ENCODE measurements at places on chromosomes 11 and 22. TPM values are rescaled to one million over a fixed set of nuclear protein-coding genes. Genes with fewer than 3 reads are reported as not detected.

GRCh38 chr22:17035246-17035645 lies 27.2 kb upstream of the GAB4 start:
- DNase-seq: peak; percentile 86

DNA sequence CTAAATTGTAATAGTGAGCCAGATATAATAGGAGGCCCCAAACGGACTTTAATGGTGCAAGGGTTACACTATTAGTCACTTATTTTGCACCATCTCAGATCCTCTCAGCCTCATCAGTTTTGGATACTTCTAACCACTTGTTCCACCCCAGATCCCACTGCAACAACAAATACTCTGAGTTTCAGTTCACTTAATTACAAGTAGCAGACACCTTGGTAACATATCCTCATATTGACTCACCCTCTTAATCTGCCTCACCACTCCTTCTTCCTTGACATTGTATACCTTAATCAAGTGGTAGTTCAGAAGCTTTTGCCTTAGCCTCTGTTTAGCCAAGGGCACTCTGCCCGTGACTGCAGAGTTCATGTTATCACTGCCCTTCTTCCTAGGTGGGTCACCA lies 256.1 kb upstream of the UBASH3B start:
- DNase-seq: peak; percentile 27

- DNase-seq: no peak
Observed at GRCh38 chr11:20672575-20672974, 3.2 kb downstream of the NELL1 start.

GRCh38 chr11:12569499-12570425 lies 104.5 kb upstream of the TEAD1 start:
- DNase-seq: no peak

DNA sequence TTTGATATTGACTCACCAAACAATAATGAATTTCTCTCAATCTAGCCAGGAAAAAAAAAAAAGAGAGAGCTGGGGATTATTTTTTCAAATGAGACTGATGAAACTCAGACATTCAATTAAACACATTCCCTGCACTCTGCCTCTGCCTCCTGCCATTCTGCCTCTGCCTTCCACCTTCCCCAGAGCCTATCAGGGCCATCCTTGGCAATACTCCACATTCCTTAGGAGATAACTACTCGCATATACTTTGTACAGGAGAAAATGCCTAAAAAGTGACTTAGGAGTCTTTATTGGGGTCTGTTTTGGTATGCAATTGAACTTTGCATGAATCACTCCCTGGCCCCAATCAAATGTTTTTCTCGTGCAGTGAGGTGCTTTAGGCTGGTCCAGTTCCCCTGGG lies 246.6 kb upstream of the PLET1 start:
- no peak for DNase-seq

DNA sequence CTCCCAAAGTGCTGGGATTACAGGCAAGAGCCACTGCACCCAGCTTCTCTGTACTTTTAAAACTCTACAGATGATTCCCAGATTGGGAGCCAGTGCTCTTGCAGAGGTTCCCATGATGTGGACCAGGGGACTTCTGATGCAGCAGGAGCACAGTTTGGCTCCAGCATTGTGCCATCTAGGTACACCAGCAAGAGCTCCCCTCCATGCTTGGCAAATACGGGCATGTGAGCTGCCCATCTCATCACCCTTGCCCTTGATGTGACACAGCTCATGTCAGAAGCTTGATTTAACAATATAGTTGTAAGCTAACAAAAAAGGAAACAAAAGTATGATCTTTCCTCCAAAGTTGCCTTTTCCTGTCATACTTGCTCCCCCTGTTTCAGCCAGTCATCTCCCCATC lies 28.7 kb downstream of the SNU13 start:
- no peak for DNase-seq

DNA sequence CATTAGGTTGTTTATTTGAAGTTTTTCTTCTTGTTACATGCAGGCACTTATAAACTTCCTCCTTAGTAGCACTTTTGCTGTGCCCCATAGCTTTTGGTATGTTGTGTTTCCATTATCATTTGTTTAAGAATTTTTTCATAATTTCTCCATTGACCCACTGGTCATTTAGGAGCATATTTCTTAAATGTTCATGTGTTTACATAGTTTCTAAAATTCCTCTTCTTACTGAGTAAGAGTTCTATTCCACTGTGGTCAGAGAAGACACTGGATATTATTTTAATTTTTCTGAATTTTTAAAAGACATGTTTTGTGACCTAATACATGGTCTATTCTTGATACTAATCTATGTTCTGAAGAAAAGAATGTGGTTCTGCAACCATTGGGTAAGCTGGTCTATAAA lies 333.0 kb downstream of the DDX10 start:
- no peak for DNase-seq

DNA sequence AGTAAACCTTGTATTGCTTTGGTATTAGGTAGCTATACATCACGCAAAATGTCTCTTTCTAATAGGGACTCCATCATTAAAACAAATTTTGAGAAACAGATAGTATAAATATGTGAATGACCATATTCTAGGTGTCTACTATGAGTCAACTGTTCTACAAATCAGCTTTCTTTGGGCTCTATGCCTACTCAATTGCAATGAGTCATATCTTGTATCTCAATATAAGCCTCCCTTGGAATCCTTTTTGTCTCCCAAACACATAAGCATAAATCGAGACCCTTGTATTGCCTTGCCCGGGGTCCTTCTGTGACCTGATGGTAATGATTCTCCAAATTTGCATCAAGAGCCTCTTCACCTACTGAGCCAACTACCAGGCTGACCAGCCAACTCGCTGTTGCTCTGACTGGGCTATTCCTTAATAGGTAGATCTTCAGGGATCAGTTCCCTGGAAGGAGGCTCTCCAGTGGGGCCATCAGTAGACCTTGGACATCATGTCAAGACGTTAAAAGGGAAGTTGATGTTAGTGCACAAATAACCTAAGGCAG lies 22.2 kb downstream of the BLID start:
- no peak for DNase-seq

The SNX32 gene
- total RNA-seq: not detected

DNA sequence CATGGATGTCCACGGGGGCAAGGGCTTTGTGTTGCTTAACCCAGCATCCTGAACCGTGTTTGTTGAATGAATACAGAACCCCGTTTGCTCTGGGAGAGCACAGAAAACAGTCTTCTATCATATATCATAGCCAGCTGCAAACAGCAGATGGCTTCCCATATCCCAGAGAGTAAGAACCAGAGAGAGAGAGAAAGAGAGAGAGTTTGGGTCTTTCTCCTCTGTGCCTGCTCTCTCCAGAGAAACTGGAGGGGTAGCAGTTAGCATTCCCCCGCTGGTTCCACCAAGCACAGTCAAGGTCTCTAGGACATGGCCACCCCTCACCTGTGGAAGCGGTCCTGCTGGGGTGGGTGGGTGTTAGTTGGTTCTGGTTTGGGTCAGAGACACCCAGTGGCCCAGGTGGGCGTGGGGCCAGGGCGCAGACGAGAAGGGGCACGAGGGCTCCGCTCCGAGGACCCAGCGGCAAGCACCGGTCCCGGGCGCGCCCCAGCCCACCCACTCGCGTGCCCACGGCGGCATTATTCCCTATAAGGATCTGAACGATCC lies 440 bp upstream of the TIMP3 start:
- no peak for DNase-seq

GRCh38 chr11:71298016-71298550 lies 45.7 kb upstream of the SHANK2 start:
- no peak for DNase-seq

DNA sequence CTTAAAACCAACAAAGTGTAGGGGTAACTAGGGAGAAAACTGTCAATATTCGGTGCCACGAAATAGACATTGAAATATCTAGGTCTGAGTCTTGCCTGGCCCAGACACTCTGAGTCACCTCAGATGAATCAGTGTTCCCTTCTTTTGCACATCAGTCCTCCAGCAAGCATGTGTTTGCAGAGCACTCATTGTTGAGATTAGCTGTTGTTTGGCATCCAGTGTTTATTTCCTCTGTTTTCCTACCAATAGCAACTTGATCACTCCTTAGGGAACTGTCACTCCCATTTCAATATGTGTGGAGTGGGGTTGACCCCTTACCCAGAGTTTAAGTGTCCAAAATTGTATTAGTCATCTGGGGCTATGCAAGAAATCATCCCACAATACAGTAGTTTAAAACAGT lies 4.7 kb upstream of the ASCC2 start:
- no peak for DNase-seq

The PHF21B gene
- total RNA-seq: 1.5 TPM

DNA sequence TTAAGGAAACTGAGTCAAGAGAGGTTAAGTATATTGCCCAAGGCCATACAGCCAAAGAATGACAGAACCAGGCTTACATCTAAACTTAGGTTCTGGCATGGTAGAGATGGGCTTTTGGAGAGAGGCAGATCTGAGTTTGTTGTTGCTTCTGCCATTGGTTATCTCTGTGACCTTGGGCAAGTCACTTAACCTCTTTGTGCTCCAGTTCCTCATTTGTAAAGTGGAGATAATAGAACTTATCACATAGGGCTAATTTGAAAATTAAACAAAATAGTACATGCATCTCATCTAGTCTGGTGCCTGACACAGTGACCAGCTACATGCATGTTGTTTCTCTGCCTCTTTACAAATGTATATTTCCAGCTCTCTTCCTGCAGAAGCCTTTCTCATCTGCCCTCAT lies 47.0 kb upstream of the PLET1 start:
- no peak for DNase-seq

DNA sequence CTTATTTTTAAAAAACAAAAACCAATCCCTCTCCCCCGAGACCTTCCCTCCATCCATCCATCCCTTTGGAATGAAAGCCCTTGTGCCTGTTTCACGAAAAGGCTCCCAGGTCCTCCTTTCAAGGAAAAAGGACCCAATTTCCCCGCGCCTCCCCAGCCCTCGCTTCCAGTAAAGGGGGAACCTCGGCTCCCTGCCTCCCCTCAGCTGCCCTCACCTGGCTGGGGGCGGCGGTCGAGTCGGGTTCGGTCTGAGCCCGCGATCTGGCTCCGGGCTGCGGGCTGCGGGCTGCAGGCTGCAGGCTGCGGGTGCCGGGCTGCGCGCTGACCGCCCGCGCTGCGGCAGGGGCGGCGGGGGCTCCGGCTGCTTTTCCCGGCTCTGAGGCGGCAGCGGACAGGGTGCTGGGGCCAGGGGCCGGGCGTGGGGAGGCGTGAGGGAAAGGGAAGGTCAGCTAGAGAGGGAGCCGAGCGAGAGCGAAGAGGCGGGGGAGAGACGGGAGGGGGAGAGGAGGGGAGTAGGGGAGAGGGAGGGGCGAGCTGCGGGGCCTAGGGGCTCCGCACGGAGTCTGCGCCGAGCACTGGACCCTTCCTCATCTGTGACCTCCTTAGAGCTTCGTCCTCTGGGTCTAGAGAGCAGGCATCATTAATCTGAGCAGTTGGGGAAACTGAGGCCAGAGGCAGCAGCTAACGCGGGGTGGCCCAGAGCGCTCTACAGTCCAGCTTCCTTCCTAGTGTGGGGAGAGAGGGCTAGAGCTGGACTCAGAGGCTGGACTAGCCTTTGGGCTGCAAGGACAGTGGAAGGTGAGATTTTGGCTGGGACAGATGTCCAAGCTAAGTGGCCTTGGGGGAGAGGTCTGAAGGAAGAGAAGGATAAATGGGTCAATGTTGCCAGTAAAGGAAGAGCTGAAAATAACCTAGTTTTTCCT lies at the start of gene C1QTNF4:
Gene C1QTNF4, minus strand, starts transcription at position 478 of the 922 bp plus-strand sequence. CDS start 3,601 bp downstream, outside the sequence.
- no peak for DNase-seq

GRCh38 chr22:36940676-36941075 lies 27.2 kb downstream of the CSF2RB start:
- no peak for DNase-seq

DNA sequence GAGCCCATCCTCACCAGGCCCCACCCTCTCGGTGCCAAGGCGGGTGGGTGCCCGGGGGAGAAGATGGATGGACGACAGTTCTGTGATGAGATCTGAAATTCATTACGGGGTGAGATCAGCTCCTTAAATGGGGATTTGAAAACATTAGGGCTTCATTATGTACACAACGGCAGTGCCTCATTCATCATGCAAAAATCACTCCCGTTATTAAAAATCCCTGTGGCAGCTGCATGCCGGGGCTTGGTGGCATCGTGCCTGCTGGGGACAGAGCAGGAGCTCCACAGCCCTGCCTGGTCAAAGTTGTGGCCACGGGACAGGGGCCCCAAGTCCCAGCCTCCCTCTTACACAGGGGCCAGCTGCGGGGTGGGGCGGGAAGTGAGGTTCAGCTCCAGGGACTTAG lies 20.2 kb downstream of the OTUB1 start:
- no peak for DNase-seq

DNA sequence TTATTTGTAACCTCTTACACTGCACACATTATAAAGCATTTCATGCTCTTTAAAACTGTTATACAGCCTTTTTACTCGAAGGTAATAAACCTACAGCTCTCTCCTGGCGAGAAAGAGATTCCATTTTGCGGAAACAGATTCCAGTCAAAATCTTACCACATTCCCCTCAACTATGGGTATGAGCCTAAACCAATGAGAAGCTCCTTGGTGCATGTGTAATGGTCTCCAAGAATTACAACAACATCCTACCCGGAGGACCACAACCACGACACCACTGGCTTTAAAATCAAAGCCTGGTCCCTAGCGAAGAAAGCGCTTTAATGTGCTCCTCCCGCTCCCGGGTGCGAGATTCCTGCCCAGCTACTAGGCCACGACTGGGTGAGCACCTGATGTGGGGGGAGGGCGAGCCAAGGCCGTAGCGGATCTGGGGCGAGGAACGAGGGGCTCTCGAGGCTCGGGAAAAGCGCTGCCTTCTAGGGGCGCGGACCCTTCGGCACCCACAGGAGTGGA lies 821 bp downstream of the CELF1 start:
- peak; percentile 55 for DNase-seq

DNA sequence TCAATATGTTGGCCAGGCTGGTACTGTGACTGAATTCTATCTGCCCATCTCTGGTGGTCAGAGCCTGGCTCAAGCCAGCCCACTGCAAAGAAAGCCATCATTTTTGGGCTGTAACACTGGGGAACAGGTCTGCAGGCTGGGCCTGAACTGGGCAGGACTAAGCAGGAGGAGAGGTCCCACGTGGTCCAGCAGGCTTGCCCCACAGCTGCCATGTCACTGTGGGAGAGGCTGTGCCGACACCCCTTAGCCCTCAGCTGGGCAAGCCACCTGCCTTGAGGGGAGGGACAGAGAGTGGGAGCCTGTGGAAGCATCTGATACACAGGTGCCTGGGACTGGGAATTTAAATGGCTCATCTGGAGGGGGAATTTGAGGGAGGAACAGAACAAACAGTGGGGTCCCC lies 66.7 kb upstream of the CLTCL1 start:
- DNase-seq: no peak

GRCh38 chr11:124880958-124881357 lies 15.7 kb downstream of the ROBO3 start:
- no peak for DNase-seq

DNA sequence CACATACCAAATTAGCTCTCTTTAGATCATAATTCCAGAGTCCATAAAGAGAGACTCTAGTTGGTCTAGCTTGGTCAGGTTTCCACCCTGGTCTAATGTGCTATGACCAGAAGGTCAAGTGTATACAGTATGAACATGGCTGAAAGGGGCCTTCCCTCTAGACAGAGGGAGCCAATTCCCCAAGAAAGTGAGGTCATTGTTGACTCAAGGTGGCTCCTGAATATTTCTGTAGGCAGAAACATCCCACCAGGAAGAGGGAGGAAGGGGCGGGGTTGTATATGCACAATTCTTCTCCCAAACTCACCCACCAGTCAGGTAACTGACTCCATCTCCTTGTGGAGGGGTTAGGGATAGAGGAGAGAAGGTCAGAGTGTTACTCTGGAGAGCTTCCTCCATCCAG lies 281.8 kb upstream of the PLET1 start:
- no peak for DNase-seq

- DNase-seq: peak; percentile 62
Observed at GRCh38 chr11:35236667-35237003, 97.7 kb downstream of the CD44 start.

- no peak for DNase-seq
Observed at GRCh38 chr11:20522536-20522935, 76.9 kb upstream of the SLC6A5 start.

Measured in thyroid gland (tissue), 4 donors.